ENCODE measurements at places on chromosomes 1 and 21.

DNA sequence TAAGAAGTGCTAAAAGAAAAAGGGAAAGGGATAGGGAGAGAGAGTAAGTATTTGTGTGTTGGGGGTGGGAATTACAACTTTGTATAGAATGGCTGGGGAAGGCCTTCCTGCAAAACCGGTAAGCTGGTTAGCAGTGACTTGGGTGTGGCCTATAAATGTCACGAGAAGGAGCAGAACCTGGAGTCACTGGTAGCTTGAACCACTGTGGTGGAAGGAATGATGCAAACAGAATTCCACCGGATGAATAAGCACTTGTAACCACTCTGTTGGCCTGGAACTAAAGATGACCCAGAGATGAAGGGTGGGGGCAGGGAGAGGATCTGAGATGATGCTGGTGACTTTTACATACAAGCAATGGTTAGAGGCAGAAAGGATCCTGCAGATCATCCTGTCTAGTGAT lies 8.9 kb downstream of the XKR8 start:
- no peak for DNase-seq

DNA sequence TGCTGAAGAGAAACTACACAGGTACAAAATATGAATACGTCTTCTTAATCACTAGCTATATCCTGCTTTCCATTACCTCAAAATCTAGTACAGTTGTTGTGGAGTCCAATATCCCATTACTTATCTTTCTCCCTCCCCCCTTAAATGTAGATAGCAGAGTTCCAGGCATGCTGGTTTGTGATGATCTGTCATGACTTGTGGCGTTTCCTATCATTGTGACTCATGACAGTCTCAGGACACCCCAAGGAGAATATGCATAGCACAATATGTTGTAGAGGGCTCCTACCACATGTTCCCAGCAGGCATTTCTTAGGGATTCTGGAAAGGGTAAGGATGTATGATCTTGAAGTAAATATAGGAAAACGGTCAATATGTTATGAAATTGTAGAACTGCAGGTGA lies 206.9 kb downstream of the USH2A start:
- DNase-seq, result no peak

DNA sequence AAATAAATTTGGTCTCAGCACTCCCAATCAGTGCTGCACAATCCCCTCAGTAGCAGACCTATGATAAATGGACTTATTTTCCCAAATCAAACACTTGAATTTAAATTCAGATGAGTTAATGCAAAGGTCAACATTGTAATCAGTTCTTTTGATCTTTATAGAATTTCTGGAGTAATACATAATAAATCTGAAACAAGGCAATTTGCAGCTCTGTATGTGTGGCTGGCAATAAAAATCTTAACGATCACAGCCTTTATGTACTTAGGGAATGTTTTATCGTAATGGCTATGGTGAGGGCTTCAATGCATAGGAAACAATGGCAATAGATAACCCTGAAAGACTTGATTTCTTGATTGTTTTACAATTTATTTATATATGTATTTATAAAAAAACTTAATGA lies 91.4 kb downstream of the GPATCH2 start:
- DNase-seq, result no peak

GRCh38 chr1:245301162-245301580 lies 146.4 kb downstream of the KIF26B start:
- no peak for DNase-seq

DNA sequence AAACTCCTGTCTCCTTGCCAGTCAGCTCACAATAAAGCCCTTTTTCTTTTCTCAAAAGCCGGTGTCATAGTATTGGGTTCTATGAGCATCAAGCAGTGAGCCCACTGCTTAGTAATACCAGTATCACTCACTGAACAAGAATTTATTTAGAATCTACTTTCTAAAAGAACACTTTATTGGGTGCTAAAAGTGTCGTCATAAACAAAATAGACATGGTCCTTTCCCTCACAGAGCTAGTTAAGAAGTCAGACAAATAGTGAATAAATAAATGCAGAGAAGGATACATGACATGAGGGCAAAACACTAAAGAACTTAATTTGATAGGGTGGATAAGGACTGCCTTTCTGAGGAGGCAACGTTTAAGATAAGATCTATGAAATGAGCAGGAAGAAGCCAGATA lies 32.2 kb downstream of the EVI5 start:
- DNase-seq, result no peak

DNA sequence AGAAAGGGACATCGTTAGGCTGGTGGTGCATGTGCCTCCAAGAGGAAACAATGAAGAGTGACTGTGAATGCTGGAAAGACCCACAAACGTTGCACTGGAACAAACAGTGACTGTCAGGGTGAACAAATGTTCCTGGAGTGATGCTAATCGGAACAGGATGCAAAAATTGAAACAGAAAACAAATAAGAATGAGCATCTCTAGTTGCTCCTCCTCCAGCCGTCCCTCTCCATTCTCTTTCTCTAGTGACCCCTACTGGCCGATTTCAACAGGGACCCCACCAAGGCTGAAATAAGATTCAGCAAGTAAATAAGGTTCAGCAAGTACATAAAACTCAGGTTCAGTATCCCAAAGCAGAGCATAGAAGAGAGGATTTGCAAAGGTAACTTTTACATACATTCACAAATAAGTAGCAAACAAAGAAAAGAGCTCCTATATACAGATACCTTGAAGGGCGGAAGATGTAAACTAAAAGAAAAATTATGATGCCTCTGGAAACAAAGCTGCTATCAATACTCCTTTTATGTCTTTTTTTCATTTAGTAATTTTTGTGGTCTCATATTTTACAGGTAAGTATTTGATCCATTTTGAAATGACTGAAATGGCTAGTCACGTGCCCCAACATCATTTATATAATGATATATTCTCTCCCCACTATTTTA lies 836.1 kb upstream of the ADAMTS5 start:
- DNase-seq, result no peak

DNA sequence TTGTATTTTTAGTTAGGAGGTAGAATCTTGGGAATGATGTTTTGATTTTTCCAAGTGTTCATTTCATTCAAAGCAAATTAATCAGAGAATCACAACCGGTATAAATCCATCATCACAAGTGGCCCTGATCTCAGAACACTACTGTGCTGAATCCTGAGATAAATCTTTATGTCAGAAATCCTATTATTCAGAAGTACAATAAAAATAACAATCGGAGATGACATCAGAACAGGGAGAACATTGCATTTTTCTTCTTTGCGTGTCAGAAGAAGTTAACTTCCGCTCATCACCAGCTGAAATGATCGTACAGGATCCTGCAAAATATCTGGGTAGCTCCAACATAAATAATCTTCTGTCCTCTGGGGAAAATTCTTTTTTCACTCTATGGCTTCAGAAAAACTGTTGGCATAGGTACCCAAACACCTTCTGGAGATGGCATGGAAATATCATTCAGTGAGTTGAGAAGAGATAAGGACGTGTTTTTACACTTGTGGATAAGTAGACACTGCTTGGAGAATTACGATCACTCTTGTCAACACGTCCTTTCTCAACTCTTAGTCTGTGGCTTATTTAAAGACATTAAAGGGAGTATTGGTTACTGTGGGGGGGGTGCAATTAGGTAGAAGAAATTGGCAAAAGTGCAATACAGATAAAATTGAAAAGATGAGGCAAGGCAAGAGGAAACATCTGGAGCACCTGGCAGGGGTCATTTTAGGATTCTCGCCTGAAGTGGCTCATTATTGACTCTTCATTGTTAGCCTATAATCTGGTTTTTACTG lies 46.9 kb upstream of the SMYD2 start:
- no peak for DNase-seq

- no peak for DNase-seq
These were observed 4.2 kb downstream of the CSTB start for GRCh38 chr21:43771698-43772424.

DNA sequence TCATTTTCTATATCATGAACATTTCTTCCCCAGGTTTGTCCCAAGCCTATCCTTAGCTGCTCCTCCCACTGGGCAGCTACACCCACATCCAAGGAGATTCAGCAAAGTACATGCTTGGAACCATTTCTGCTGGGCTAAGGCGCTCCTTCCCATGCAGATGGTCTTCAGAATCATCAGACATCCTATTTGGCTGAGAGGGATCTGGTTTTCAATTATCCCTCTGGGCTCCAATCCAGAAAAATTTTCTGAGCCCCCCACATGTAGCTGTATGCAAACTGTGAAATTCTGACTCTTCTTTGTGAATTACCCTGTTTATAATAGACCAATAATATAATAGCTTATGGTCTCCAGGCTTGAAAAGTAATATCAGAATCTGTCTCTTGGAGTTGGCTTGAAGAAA lies 99.2 kb downstream of the LAMC2 start:
- no peak for DNase-seq

DNA sequence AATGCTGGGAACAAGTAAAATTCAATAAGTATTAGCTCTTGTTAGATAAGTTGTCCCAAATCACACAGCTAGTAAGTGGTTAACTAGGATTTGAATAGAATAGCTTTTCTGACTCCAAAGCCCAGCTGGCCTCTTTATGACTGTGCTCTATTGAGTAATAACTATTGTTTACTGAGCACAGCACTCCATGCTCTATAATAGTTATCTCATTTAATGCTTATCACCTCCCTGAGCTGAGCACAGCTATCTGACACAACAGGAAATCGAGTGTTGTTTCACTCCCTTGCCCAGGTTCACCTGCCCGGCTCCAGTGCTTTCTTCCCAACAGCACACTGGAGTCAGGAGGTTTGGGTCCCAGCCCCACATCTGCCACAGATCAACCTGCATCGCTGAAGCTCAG lies 38.8 kb upstream of the STMN1 start:
- DNase-seq, result no peak

- DNase-seq, result no peak
These were observed 33.5 kb downstream of the EPHA10 start for GRCh38 chr1:37731312-37732019.

DNA sequence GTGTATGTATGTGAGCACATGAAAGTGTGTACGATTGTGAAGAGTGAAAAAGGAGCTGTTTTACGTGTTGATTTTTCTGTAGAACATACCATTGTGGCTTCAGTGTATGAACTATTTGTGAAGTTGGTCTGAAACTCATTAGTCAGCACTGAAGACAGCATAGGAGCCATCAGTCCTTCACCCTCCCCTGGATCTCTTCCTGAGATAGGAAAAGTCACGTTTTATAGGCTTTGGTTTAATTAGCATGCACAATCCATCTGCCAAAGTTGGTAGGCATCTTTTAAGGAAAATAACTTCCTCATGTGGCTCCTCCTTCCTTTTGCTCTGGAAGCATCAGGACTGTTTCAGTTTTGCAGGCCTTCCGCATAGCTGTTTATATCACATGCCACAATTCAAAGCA lies 1.4 kb upstream of the RABIF start:
- no peak for DNase-seq

GRCh38 chr1:13662493-13662892 lies 37.5 kb upstream of the PRDM2 start:
- no peak for DNase-seq

DNA sequence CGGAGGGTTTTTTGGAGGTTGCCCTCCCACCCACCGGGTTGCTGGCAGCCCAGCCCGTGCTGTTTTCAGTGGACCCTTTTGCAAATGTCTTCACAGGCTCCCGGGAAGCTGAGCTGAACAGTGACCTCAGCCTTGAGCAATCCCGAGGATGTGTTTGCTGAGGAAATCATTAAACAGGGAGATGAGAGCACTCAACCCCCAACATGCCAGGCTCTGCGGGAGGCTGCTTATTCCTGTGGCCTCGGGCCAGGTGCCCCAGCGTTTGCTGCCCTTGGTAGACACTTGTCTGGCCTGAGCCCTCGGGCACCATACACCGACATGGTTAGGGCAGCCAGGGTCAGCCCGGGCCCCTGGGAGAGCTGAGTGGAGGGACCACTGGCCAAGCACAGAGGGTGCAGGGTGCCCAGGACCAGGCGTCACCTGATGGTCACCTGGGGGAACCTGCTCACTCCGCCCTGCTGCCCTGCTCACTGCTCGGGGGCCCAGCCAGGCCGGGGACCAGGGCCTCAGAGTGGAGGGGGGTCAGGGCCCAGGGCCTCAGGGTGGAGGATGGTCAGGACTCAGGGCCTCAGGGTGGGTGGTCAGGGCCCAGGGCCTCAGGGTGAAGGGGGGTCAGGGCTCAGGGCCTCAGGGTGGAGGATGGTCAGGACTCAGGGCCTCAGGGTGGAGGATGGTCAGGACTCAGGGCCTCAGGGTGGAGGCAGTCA lies 42.5 kb upstream of the POFUT2 start:
- DNase-seq, result no peak

- no peak for DNase-seq
These were observed 170.6 kb upstream of the PROX1 start for GRCh38 chr1:213817156-213817555.

DNA sequence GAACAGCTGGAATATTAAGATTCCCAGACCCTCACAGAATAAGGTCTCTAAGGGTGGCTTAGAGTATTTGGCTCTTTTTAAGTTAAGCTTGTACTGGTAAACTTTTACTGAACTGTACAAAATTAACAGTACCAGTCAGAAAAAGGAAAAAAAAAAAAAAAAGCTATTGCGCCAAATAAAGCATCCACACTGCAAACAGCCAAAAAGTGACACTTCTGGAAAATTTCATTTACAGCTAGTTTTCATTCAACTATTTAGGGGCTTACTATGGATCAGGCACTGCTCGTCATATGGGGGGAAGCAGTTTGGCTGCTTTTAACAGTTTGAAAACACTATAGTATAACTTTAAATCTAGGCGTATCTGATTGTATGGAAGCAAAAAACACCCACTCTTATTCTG lies 139.6 kb downstream of the EIF4G3 start:
- DNase-seq, result no peak

- DNase-seq, result no peak
These were observed 18.6 kb downstream of the LURAP1 start for GRCh38 chr1:46221749-46222148.

DNA sequence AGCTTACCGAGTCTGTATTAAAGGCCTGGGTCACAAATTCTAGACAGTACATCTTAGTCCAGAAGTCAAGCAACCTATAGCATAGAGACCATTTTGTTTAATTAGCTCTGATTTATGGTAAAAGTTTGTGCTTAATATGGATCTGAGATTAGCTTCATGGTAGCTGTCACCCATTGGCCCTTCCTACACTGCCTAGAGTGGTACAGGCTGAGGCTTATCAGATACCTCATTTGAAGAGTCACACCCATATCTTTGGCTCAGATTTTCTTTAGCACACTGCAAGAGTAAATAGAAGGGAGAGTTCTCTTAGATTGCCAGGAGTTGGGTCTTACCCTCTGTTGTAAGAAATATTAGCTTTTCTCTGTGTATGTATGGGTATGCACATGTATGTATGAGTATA lies 3.6 kb downstream of the AK4 start:
- DNase-seq, result no peak

- DNase-seq, result no peak
These were observed 62.7 kb upstream of the LAPTM5 start for GRCh38 chr1:30820299-30820698.
